Hematopoietic multipotent progenitor cell treated with erythropoietin and hydrocortisone succinate and interleukin-3 and kit ligand, for 6 days (in vitro differentiated cells): ENCODE measurements at places on chromosomes 5 and 9.
A peak's percentile ranks its signal among the peaks of the same experiment; 100 is the strongest.

GRCh38 chr9:110049699-110050450, 158.1 kb downstream of the C9orf152 start:
- peak; percentile 56 for DNase-seq

- peak; percentile 57 for DNase-seq
These were observed 293.0 kb downstream of the ZNF608 start for GRCh38 chr5:124453221-124454051.

DNA sequence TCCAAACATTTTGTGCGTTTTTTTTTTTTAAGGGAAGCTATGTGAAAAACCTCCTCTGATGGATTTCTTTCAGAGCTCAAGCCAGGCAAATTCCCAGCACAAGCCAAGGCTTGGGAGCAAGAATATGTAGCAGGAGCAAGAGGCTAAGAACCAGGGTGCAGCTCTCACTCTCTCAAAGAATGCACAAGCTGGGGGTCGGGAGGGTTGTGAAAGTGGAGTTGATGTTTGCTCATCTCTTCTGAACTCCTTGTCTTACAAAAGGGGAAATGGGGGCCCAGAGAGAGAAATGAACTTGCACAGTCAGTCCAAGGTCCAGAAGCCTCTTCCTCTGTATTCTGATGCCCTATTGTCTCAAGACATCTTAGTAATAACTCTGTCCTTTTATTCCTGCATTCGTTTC, 7.7 kb upstream of the TRAF1 start:
- peak; percentile 51 for DNase-seq

DNA sequence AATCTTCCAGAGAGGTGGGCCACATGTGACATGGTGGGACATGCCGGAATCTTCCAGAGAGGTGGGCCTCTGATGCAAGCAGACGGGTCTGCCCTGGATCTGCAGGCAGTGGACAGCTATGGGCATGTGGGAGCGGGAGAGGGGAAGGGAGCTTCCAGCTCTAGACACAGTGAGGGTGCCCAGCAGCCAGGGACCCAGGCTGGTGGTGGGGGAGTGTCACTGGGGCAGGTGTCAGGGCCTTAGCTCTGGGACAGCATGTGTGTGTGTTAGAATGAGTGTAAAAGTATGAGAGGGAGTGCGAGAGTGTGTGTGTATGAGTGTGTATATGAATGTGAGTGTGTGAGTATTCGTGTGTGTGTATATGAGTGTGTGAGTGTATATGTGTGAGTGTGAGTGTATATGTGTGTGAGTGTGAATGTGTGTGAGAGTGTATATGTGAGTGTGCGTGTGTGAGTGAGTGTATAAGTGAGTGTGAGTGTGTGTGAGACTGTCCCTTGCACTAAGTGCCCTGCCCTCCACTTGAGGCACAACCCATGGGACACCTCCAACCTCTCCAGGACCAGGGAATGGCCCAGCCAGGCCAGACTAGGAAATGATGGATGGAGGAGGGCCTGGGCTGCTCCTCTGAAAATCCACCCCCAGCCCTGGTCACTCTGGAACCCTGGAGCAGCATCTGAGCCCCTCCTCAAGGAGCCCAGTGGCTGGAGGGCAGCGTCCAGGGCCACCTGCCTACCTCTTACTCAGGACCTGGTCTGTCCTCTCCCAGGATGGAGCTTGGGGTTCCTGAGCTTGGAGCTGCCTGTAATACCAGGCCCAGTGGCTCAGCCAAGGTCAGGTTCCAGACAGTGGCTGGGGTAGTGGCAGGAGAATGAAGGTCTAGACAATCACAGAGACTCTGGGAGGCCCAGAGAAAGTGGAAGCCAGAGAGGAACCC, 122.2 kb downstream of the C9orf50 start:
- no peak for DNase-seq

DNA sequence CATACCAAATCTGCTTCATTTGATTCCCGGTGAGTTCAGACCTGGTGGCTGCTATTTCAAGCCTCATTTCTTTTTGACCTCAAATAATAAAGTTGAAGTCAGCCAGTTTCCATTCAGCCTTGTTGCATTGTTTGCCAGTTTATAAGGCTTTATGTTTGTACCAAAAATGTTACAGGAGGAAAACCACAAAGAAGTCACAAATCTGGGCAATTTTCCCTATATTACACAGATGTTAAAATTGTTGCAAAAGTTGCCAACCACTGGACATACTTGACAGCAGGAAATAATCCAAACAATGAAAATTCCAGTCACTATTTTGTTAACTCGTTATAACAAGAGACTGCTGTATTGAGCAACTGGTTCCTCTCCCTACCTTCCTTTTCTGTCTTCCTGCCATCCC, 1325.0 kb upstream of the DMAC1 start:
- DNase-seq = no peak

GRCh38 chr5:21820527-21820926, 1032.6 kb downstream of the CDH12 start:
- DNase-seq = no peak

DNA sequence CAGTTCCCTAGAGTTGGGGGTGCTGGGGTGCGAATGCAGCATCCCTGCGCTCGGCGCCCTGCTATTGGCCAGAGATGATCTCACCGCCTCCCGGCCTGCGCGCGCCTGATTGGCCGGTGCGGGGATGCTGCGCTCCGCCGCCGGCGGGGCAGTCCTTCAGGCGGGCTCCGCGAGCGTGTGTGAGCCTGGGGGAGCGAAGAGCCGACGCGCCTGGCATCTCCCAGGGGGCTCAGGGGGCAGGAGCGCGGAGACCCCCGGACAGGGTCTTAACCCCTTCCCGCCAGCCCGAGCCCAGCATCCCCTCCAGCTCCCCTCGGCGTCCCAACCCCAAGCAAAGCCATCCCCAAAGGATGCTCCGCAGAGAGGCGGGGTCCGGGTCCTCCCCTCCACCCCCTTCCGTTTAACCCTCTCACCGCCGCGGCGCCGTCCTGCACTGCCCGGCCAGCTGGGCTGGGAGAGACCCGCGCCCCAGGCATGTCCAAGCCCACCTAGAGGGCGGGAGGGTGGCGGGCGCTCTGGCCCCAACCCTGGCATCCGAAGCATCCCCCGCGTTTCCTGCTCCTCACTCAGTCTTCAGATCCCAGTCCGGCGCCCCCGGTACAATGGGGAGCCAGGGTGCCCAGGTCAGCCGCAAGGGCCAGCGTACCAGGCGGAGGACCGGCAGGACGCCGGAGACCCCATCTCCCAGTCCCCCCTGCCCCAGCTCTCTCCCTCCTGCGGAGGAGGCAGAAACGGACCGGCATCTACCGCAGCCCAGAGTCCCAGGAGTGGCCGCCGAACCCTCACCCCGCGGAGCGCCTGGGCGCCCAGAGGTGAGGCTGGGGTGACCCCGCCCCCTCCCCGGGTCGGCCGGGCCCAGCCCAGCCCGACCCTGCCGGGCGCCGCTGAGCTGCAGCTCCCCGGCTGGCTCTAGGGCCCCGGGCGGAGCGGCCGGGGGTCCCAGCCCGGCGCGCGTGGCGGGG, 19.3 kb upstream of the TOR2A start:
- no peak for DNase-seq

- no peak for DNase-seq
These were observed 9.9 kb upstream of the RNF130 start for GRCh38 chr5:180081481-180081880.

- DNase-seq = no peak
These were observed 33.4 kb upstream of the GLIS3 start for GRCh38 chr9:4333231-4333740.

GRCh38 chr9:93317495-93318094, 133.7 kb downstream of the WNK2 start:
- no peak for DNase-seq

DNA sequence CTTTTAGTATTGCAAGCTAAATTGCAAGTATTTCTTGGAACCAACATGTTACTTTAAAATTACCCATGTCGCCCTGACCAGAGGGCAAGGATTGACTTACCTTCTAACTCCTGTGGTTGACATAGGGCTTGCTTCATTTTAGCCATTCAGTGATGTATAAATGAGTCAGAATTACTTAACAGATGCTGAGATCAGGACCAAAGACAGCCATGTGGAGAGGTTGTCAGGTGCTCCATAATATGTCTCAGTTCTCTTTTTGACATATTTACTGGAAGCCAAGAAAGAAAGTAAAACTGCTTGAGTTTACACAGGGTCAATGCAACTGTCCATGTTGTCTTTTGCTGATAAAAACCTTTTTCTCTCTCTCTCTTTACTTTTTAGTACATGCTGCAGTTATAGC, 33.2 kb downstream of the F2RL2 start:
- no peak for DNase-seq

DNA sequence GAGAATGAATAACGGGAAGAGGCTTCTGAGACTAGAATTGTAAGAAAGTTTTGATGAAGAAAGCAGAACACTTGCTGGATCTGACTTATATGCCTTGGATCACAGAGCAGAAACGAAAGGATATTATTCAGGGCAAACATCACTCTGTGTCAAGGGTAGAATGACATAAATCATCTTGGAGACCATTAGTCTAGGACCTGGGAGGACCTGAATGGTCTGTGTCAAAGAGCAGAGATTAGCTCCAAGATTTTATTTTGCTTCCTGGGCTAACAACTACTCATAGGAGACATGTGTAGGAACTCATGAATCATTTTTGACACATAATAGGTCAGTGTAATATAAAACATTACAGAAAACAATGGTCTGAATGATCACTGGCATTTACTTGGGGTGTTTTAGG, 417.9 kb downstream of the SLCO4C1 start:
- DNase-seq = no peak

- peak; percentile 61 for DNase-seq
These were observed 125.3 kb downstream of the ST8SIA4 start for GRCh38 chr5:100777680-100778300.

- DNase-seq = no peak
These were observed 7.1 kb downstream of the MAPKAP1 start for GRCh38 chr9:125699870-125700269.

DNA sequence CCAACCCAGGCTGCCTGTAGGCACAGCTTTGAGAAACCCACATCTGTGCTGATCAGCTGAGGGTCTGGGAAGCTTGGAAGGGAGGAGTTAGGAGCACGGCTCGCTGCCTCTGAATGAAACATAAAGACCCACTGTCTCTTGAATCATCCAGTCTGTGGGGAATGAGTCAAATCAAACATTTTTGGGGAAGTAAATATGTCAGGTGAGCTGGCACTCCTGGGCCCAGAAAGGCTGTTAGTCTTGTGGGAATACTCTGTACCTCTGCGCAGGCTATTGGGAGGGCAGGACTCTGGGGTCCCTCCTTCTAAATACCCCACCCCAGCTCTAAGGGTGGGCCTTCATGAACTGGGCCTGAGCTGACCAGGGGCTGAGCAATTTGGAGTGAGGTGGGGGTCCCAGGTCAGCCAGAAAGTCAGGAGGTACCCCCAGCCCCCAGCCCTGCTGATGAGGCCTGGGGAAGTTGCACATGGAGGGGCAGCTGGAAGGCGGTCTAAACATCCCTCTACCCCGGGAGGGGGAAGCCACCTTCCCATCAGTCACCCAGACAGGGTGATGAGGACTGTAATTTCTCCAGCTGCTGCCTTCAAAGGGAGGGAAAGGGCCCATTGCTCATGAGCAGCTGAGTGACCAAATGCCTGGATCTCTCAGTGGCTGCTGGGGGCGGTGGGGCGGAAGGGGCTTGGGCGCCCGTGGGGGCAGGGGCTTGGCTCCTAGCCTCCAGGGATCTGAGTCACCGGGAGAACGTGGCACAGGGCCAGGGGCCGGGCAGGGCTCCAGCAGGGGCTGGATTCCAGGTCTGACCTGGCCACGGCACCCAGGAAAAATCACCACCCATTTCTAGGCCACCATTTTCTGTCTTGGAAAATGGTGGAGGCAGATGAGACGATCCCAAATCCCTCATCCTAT, 10.8 kb downstream of the FIBCD1 start:
- no peak for DNase-seq

DNA sequence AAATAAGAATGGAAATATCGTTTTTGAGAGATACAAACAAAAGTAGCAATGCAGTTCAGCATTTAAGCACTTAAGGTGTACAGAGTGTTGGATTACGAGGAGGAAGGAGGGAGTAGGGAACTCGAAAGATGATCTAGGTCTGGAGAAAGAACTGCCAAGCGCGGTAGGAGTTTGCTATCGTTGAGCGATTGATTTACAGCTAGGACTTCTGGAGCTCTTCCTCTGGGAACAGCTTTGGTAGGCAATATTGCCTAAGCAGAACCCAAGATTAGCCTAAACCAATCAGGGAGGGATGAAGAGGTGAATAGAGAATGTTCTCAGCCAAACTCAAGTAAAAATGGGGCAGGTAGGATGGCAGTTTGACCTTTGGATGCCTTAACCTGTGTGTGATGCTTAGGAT, 965 bp downstream of the CLTA start:
- peak; percentile 32 for DNase-seq

DNA sequence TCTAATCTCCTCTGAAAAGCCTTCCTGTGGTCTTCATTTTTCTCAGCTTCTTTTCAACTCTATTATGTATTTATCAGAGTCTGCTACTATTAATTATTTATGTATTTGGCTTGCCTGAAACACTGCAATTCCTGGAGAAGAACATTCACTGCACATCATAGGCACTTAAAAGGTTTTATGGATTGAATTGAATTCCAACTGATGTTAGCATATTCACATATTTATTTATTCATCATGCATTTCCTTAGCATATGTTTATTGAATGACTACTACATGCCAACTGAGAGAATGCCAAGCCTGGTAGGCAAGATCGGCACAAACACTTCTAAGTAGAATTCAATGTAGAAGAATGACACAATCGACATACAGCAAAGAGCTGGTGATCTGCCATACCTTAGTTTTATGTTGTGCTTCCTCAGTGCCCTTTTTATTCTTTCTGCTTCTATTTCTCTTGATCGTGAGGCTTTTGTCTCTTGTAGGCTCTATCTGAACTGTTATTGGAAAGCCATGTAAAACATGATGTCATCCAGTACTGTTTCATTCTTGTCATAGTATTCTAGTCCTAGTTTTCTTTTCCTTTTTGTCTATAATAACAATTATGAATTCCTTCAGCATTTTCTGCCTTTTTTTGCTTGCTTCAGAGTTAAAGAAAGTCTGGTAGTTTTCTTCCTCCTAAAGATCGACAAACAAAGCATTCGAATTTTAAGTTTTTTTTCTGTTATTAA, 454.2 kb downstream of the TLE4 start:
- no peak for DNase-seq

- DNase-seq = peak; percentile 83
These were observed 46.4 kb downstream of the ANXA2R start for GRCh38 chr5:42993516-42994245.

GRCh38 chr5:123937230-123937629, 425.3 kb downstream of the CSNK1G3 start:
- DNase-seq = peak; percentile 64
